ENCODE measurements at places on chromosomes 12 and 14. TPM values are rescaled to one million over a fixed set of nuclear protein-coding genes. Genes with fewer than 3 reads are reported as not detected.

- no peaks in the 10 kb centered on the region for H3K4me1 ChIP-seq
- H3K4me3 ChIP-seq = no peak overlapping the region
These were observed 77.9 kb downstream of the NINJ2 start for GRCh38 chr12:585062-586061.

DNA sequence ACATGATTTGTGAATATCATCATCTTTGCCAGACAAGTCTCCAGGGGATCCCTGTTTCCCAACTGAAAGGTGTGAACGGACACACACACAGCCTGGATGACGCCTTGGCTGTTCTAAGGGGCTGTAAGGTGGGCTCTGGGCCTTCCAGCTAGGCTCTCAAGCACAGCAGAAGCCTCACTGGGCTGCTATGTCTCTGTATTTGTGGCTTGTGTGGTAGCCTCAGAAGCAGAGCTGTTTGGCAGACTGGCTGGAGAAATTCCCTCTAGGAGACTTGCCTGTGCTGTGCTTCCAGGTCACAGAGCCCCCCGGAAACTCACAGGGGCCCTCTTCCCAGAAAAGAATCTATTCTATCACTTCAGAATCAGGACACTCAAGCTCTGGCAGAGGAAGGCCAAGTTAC lies 21.4 kb downstream of the OTUB2 start:
- no peak for DNase-seq
- no peaks in the 10 kb centered on the region for H3K27me3 ChIP-seq
- peaks cover 46% of the 10 kb centered on the region for H3K4me1 ChIP-seq
- no peak overlapping the region for H3K27ac ChIP-seq
- H3K36me3 ChIP-seq = peaks cover 76% of the 10 kb centered on the region
- H3K4me3 ChIP-seq = no peak overlapping the region

DNA sequence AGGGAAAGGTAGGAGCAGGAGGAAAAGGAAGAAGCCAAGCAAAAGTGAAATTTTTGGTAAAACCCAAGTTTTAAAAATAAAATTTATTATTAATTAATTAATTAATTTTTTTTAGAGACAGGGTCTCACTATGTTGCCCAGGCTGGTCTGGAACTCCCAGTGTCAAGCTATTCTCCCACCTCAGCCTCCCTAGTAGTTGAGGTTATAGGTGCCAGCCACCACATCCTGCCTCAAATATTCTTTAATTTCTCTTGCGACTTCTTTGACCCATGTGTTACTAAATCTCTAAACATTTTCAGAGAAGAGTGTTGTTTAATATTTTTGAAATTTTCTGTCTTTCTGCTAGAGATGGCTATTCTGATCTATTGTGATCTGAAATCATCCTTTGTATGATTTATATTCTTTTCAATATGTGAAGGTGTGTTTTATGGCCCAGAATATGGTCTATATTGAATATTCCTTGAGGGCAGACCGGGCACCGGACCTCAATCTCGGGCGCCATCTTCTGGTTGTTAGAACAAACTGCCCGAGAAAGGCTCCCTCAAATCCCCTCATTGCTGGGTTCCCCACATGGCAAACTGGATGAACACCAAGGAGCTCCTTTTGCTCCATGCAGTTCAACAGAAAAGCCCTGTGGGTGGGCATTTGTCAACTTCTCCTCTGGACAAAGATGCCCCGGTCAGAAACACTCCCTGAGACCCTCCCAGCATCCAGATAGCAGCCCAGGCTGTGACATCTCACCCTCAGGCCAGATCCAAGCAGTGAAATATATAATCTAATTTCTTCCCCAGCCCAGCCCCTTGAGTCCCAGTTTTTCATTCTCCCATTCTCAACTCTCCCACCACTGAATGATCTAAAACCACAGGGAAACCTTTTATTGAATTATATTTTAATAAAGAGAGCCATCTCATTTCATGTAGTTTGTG lies 110.5 kb downstream of the ASCL4 start:
- H3K27me3 ChIP-seq = no peaks in the 10 kb centered on the region
- DNase-seq = peak; percentile 38

- H3K27ac ChIP-seq = peak overlapping the region; percentile 96
- no peak overlapping the region for H3K4me3 ChIP-seq
- peaks cover 47% of the 10 kb centered on the region for H3K4me1 ChIP-seq
- peaks cover 24% of the 10 kb centered on the region for H3K36me3 ChIP-seq
- H3K27me3 ChIP-seq = no peaks in the 10 kb centered on the region
These were observed 25.9 kb downstream of the SSH1 start for GRCh38 chr12:108831309-108831991.

Gene RBM23
- total RNA-seq = 145 TPM
